ENCODE measurements at places on chromosomes 7 and 10. TPM values are rescaled to one million over a fixed set of nuclear protein-coding genes. Genes with fewer than 3 reads are reported as not detected.

DNA sequence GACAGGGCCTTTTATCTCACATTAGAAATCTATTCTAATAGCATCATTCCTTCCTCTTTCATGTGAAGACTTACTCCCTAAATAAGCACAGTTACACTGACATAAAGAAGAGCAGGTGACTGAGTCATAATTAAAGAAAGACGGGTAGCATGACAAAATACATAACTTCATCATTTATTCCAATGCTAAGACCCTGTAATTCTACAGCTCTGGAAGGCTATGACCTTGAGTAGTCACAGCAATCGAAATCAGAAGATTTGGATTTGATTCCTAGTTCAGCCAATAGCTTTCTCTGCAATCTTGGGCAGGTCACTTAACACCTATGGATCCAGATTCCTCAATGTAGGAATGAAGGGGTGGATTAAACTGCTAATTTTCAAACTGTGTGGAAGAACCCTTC lies 42.7 kb downstream of the KDM7A start:
- no peak for ATAC-seq

The PDE6C gene
- total RNA-seq = not detected

The SYNPO2L gene
- not detected for total RNA-seq

DNA sequence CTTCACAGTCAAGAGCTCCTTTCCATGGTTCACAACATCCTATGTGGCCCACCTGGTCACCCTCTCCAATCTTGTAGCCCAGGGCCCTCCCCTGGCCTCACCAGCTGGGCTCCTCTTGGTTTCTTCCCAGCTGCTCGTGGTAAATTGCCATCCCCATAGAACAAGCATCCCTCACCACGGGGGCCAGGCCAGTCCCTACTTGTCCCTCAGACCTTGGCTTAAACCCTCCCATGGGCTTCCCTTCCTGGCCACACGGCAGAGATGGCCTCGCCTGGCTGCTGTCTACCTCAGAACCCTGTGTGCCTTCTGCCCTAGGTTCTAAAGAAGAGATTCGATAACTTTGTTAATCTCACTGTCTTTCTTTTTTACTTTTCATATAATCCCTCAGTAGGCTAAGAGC lies 153.3 kb upstream of the TCERG1L start:
- no peak for ATAC-seq

- ATAC-seq = no peak
These were observed 3.5 kb downstream of the SP8 start for GRCh38 chr7:20783125-20783699.

DNA sequence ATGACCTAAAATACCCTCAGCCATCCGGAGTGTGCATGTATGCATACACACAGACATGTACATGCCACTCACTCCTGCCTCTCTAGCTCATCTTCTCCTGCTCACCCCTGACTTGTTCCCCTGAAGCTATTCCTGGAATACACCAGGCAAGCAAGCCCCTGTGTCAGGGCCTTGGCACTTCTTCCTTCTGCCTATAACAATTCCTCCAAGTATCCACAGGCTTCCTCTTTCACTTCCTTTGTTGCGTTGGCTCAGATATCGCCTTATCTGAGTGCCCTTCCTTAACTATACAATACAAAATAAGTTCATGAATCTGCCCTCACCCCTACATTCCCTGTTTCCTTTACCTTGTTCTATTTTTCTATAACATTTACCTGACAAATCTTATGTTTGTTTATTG lies 88.8 kb downstream of the NOD1 start:
- ATAC-seq = no peak

- ATAC-seq = no peak
These were observed 30.3 kb downstream of the TNRC18 start for GRCh38 chr7:5393328-5393727.

GRCh38 chr7:126768836-126769235 lies 483.9 kb downstream of the GRM8 start:
- no peak for ATAC-seq

The SYPL1 gene
- total RNA-seq = 132 TPM

The LLCFC1 gene
- not detected for total RNA-seq

The GDF10 gene
- total RNA-seq = 11.7 TPM

- ATAC-seq = no peak
These were observed 86.3 kb downstream of the TBXAS1 start for GRCh38 chr7:139915268-139915863.

- no peak for ATAC-seq
These were observed 114.1 kb upstream of the ZMIZ1 start for GRCh38 chr10:78954689-78955088.

DNA sequence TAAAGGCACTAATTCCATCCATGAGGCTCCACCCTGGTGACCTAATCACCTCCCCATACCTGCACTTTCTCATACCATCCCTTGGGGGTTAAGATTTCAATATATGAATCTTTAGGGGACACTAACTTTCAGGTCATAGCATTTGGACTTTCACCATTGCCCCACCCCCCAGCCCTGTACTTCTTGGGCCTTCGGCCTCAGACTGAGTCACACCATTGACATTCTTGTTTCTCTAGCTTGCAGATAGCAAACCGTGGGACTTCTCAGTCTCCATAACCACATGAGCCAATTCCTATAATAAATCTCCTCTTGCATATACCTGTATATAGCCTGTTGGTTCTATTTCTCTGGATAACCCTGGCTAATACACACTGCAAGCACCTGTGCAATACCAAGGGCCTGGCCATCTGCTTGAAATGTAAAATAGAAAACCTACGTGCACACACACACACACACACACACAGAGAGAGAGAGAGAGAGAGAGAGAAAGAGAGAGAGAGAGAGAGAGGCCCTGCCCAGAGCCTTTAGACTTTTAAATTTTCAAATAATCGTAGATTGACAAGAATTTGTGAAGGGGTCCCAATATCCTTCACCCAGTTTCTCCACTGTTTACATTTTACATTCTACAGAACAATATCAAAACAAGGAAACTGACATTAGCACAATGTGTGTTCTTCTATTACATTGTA lies 25.3 kb downstream of the ANXA8 start:
- ATAC-seq = no peak

- ATAC-seq = no peak
These were observed 3.0 kb upstream of the TECPR1 start for GRCh38 chr7:98254951-98255610.

DNA sequence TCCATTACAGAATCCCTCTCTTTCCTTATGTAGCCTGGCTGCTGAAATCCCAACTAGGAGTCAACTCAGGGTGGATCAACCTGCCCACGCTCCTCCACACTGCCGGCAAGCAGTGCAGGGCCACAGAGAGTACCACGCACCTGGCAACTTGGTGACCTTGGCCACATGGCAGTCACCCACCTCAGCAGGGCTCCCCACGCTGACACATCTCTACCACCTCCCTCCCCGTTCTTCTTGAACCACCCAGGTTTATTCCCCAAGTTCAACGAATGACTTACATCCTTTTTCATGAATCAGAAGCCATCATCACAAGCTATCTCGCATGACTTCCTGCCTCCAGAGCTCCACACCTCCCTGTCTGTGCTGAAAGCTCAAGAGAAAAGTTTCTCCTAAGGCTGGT lies 153.4 kb downstream of the GRID1 start:
- no peak for ATAC-seq

GRCh38 chr7:29808075-29808801 lies 1.9 kb downstream of the WIPF3 start:
- ATAC-seq = no peak

DNA sequence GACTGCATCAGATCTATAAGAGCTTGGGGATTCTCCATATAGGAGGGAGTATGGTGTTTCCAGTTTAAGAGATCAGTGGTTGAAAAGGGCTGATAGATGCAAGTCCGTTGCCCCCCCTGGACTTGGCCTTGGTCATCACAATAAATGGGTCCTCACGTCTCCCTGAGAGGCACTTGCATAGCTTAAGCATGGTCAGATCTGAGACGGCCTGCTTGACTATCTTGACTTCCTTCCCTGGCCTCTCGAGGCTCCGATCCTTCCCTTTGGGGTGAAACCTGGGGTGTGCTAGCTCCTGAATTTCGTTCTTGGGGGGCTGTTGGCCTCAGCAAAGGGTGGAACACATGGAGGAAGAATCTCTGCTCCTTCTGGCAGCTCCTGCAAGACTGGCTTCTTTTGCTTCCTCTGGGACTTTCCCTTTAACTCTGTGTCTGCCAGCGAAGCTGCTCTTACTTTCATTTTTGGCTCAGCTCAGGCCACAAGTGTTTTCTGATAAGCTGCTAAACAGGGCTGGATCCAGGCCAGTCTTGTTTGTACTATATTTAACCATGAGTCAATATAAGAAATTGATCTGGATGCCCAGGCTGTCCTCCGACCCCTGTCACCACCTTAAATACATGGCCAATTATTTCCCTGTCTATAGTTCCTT lies 11.2 kb upstream of the ZNF485 start:
- no peak for ATAC-seq

DNA sequence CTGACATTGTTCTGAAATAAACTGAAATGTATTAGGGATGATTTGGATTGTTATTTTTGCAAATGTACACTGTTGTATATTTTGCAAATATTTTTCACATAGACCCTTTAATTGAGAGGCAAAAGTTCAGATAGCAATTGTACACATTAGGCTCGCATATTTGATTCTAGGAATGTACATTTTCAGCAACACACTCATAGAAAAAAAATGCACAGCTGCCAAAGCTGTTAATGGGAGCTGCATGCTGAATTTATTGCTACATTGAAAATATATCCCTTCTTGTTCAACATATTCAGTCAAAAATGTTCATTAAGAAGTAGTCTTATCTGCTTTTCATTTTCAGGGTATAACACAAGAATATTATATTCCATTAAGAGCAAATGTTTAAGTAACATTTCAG lies 512.9 kb downstream of the ATRNL1 start:
- no peak for ATAC-seq

DNA sequence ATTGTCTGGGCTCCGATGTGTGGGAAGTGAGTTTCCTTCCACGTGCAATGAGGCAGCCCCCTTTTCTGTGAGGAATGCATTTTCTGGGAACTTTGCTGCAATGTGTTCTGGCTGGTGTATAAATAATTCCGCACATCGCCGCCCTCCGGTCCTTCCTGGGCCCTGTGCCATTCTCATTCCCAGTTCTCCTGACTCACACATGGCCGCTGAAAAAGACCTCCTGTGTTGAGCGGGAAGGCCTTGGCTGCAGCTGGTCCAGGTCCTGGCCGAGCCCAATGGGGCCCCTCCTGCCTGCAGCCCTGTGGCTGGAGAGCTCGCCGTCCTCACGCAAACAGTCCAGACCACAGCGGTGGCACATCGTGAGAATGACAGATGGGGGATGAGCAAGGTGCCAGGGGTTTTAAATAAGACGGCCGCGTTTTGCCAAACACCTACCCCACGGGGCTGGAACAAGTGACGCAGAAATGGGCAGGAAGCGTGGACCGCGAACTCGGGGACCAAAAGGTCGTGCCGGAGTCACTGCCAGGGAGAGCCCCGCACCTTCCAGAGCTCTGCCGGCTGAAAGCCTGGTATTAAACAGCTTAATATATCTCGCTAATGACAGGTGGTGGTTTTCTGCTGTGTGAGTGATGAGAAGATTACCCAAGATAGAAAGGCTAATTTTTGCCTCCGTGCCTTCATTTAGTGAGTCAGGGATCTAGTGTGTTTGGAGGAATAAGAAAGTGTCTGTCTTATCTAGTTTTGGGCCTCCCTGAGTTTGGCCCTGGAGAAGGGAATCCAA lies 37.0 kb downstream of the FAM20C start:
- ATAC-seq = peak; percentile 90

GRCh38 chr10:127368929-127369328 lies 172.5 kb upstream of the INSYN2A start:
- ATAC-seq = no peak

- ATAC-seq = no peak
These were observed 178.1 kb downstream of the ADAM12 start for GRCh38 chr10:126210051-126210651.

DNA sequence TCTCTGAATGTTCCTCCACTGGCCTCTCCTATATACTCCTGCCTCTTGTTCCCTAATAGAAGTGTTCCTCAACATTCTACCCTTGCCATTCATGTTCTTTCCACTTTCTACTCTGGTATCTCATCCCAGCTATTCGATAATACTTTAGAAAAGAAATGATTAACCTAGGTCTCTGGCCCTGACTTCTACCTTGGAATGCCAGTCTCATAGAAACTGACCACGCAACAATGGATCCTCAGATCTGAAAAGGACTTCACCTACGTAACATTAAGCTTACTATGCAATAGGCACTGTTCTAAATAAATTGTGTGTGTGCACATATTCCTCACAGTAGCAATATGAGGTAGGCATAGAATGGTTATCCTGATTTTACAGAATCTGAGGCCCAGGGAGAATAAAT lies 234.5 kb downstream of the DNAJC1 start:
- no peak for ATAC-seq

DNA sequence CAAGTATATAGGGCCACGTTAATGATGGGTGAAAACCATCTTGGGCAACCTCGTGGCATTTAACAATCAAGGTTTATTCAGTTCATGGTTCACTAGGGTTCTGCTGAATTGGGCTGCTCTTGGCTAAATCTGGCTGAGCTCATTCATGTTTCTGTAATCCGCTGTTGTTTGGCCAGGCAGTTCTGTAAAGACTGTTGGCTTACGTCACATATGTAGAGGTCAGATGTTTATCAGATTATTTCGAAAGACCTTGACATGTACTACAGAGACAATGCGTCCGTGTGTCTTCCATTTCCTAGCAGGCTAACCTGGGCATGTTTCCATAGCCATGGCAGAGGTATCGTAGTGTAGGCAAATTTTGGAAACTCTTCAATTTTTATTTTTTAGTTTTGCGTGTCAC lies 190.0 kb upstream of the ZWINT start:
- ATAC-seq = no peak

- no peak for ATAC-seq
These were observed 153.0 kb downstream of the GRK5 start for GRCh38 chr10:119360181-119360921.

The CABCOCO1 gene
- 0.94 TPM for total RNA-seq

DNA sequence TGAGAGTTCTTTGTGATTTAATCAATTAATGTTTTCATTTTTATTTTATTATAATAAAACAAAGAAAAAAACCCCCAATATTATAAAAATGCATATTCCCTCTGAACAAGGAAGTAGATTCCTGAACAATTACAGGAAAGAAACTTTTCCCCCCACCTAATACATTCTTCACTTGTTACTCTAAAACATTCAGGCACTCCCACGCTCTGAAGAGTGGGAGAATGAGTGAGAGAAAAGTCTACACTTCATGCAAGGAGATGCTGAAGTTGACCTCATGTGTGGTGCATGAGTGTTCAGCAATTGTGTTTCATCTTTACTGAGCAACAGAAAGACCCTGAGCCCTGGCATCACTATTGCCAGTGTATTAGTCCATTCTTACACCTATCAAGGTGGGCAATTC lies 244.2 kb upstream of the IGFBP3 start:
- no peak for ATAC-seq

- no peak for ATAC-seq
These were observed 51.3 kb upstream of the PIK3CG start for GRCh38 chr7:106813705-106814305.

The FKBP6 gene
- not detected for total RNA-seq

The CCDC126 gene
- 14.3 TPM for total RNA-seq

DNA sequence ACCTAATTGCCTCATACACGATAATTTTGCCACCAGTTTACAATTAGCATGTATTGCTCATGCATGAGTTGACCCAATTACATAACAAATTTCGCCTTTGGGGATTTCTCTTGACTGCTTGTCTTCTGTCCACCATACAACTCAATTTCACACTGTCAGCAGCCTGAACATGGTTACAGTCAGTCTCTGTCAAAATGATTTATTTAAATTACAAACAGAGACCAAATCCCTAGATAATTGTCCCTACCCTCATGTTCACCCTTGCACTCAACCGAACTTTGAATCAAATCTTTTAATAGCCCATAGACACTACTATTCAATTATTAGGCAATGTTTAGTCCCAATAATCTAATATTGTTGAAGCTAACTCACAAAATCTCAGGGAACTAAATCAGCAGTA lies 59.7 kb upstream of the NEBL start:
- ATAC-seq = no peak

Data from gastroesophageal sphincter (tissue), 4 donors.